Right forelimb (tissue), 1 donor: ENCODE measurements at places on chromosomes 1 and 21.

- no peak for DNase-seq
Observed at GRCh38 chr1:99306644-99307043, 42.4 kb downstream of the PLPPR4 start.

GRCh38 chr1:99956755-99957154 is 13.0 kb upstream of the SLC35A3 start:
- no peak for DNase-seq

DNA sequence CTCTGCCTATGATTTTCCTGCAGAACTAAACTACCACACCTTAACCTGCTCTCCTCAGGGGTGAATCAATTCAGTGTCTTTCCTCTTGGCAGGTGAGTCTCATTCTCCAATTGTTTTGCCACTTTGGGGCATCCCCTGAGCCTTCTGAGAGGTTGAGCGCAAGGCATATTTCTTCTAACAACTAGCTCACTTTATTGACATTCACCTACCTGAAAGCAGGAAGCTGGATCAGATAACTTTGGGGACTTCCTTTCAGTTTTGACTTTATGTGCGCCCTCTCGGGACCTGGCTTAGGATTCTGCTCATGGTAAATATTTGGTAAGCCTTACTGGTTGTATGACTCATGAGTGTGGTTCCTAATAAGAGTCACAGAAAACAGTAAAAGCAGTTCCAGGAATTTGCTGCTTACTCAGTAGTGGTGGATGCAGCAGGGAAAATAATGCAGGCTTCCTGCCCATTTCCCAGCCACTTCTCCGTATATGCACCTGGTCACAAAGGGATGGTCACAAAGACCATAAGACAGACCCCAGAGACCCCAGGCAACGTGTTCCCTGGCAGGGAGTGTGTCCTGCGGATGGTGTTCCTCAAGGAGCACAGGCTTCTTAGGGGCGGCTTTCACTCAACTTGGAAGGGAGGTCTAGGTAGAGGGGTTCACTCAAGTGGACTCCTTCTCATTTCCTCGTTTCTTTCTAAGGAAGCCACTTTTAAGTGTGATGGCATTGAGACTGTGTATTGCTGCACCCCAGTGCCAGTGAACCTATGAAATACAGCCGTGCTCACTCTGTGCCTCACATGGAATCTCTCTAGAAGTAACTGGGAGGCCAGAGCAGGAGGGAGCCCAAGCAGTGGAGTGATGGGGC is 22.0 kb upstream of the BATF3 start:
- no peak for DNase-seq

GRCh38 chr1:30838996-30839395 is 69.6 kb downstream of the SDC3 start:
- DNase-seq = no peak

DNA sequence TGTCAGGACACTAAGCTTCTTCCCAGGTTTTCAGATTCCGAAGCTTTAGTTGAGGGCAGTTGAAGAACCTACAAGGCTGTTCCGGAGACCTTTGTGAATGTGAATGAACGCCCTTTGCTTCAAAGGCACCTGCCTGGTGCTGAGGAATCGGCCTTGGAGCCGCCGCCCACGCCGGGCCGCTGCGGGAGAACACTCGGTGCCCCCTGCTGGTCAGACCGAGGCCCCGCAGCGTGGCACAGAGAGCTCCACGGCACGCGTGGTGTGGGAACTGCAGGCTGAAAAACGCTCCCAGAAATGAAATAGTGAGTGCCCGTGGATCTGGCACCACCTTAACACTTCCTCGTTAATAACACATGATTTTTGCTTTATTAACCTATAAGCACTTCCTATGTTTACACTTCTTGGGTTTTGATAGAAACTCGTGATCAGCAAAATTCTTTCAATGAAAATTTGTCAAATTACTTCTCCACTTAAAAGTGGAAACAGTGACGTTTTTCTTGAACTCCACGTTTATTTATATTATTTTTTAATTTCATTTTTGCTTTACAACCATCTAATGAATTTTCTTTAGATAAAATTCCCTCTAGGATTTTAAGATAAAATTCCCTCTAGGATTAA is 460.6 kb downstream of the DSCAM start:
- DNase-seq = no peak

GRCh38 chr1:3026581-3027391 is 5.5 kb downstream of the ACTRT2 start:
- no peak for DNase-seq

- no peak for DNase-seq
Observed at GRCh38 chr1:112358061-112358770, 37.8 kb upstream of the CTTNBP2NL start.

DNA sequence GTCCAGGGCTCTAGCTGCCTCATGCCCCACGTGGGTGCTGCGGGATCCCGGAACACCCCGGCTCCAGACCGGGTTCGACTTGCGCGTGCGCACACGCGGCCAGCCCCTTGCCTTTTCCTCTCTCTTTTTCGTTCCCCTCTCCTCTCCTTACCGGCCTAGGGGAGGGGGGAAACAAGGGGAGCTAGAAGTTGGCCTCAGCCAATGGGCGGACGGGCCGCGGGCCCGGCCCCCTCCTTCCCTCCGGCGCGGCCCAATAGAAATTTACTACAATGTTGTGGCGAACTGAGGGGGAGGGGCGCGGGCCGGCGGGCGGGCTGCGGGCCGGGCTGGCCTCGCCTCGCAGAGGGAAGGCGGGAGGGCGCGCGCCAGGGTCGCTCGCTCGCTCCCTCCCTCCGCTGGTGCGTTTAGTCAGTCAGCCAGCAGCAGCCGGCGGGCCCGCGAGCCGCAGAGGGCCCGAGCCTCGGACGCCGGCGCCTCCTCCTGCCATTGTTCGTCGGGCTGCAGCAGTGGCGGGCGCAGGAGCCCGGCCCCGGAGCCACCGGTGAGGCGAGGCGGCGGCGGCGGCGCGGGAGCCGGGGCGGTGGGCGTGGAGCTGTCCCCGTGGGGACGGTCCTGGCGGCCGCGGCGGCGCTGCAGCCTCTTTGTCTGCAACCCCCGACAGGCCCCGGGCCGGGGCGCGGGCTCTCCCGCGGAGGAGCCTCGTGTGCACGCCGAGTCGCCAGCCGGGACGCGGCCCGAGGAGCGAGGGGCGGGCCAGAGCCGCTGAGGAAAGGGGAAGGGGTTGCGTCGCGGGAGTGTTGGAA is at the start of gene EPB41:
Gene EPB41 (plus strand): TSS at position 342 of the 803 bp plus-strand sequence. CDS start 72,869 bp downstream, outside the sequence.
- DNase-seq = peak; percentile 95

DNA sequence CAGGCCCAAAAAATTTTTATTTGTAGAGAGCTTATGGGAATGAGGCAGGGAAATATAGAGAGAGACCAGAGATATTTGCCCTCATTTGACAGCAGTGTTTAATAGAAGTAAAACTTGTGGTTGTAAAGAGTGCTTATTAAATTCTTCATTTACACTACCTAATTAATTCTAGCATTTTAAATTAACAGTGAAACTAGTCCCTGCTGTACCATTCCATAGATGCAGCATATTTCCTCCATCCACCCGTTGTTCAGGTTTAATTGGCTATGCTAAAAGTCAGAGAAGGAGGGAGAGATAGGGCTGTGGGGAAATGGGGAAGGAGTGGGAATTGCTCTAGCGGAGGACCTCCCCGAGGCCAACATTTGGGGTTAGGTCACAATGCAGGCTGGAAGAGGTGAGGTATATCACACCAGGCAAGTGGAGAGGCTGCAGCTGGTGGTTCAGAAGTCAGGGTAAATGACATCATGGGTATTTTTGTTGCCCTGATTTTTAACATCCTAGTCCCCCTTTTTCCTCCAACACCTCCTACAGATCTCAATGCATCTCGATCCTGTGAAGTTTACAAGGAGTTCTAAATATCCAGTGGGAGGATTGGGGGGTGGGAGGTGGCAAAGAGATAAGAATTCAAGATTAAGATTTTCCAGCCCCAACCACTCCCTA is 38.6 kb downstream of the ELAVL4 start:
- DNase-seq = no peak

GRCh38 chr1:82423174-82423815 is 622.6 kb downstream of the ADGRL2 start:
- no peak for DNase-seq

DNA sequence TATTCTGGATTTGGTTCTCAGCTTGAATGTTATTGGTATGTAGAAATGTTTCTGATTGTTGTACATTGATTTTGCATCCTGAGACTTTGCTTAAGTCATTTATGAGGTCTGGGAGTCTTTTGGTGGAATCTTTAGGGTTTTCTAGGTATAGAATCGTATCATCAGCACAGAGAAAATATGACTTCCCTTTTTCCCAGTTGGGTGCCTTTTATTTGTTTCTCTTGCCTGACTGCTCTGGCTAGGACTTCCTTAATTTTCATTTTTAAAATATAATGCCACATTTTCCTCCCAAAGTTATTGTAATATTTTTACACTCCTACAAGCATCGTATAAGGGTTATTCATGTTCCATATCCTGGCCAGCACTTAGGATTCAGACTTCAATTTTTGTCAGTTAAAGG is 111.1 kb downstream of the FNBP1L start:
- no peak for DNase-seq

- DNase-seq = no peak
Observed at GRCh38 chr21:42364304-42364865, 1.9 kb downstream of the TFF1 start.

DNA sequence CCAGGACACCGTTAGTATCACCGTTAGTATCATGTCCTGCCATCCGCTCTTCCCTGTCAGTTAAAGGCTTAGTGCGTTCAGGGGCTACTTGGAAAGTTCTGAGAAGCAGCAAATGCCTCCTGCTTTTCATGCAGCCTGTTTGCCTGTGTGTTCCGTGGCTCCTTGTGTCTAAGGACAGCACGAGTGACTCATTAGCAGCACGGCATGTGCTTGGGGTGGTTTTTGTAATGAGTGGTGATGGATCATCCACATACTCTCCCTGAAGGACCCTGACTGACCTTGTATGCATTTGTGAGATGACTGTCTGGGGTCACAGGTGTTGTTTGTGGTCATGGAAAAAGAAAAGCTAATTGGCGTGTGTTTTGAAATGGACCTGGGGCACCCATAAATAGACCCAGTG is 221.9 kb downstream of the PBX1 start:
- DNase-seq = no peak
